A549 treated with ZK216348 at 1 μM for 4 hours (cell line): ENCODE measurements at places on chromosomes 5 and 9. TPM values are rescaled to one million over a fixed set of nuclear protein-coding genes. Genes with fewer than 3 reads are reported as not detected.

Gene TBCA
- 283 to 429 TPM (median 298 TPM) in 5 replicates for total RNA-seq

Gene PCDHGA5
- total RNA-seq = 0.09 to 0.21 TPM (median 0.18 TPM) in 5 replicates

Gene N4BP3
- 0.73 to 1.1 TPM (median 1.0 TPM) in 5 replicates for total RNA-seq

Gene RASGRF2
- 1.6 to 2.3 TPM (median 2.0 TPM) in 5 replicates for total RNA-seq

Gene TRIM36
- total RNA-seq = 2.0 to 2.6 TPM (median 2.1 TPM) in 5 replicates

Gene CDKN2B
- not detected in 5 replicates for total RNA-seq

Gene DRD1
- 0.09 to 0.59 TPM (median 0.24 TPM) in 5 replicates for total RNA-seq

Gene PCDHB10
- total RNA-seq = not detected in 5 replicates

Gene PCSK5
- 0.74 to 1.3 TPM (median 0.93 TPM) in 5 replicates for total RNA-seq

Gene FRMD3
- 3.1 to 5.5 TPM (median 4.2 TPM) in 5 replicates for total RNA-seq

Gene STK32A
- total RNA-seq = 0.20 to 0.74 TPM (median 0.29 TPM) in 5 replicates

Gene MYORG
- total RNA-seq = 3.5 to 6.2 TPM (median 5.2 TPM) in 5 replicates

Gene DPYSL3
- total RNA-seq = 16.2 to 20.7 TPM (median 18.0 TPM) in 5 replicates

Gene TERT
- 1.4 to 3.5 TPM (median 2.9 TPM) in 5 replicates for total RNA-seq

Gene NMUR2
- total RNA-seq = 0.11 to 0.13 TPM (median 0.11 TPM) in 4 of 5 replicates, not detected in the other

Gene FSD1L
- total RNA-seq = 2.7 to 6.0 TPM (median 4.5 TPM) in 5 replicates

Gene SLC4A9
- total RNA-seq = 0.33 TPM in 1 of 5 replicates, not detected in the others

Gene ST8SIA4
- 0.12 to 0.78 TPM (median 0.47 TPM) in 5 replicates for total RNA-seq
